ENCODE measurements at places on chromosomes 5 and 9.

GRCh38 chr5:61854531-61854930, 451.5 kb upstream of the KIF2A start:
- no peak for DNase-seq

DNA sequence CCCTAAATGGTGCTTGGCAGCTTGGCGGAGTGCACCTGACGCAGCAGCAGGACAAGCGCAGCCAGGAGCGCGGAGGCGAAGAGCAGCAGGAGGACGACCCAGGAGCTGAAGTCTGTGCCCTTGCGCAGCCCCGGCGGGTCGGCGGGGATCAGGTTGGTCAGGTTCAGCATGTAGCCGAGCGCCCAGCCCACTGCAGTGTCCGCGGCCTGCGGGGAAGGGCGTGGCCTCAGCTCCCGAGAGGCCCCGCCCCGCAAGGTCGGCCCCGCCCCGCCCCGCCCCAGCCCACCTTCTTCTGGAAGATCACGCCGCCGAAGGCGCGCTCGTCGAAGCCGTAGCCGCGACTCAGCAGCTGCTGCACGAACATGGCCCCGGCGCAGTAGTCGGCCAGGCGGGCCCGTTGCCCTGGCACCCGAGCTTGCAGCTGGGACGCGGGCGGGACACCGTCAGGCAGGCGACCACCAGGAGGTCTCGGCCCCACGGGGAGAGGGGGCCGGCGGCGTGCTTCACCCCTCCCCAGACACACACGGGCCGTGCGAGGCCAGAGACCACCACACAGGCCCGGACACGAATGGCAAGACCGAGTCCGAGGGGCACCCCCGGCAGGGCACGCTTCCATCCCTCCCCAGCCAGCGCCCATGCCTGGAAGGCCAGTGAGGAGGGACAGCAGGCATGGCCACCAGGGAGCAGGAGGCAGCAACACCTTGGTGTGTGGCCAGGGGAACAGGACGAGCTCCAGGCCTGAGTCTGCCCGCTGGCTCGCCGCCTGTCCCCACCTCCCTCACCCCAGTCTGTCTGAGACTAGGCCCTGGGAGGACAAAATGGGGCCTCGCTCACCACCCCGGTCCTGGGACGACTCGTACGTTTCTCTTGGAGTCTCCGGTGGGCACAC, 2.9 kb upstream of the NPDC1 start:
- DNase-seq: no peak

GRCh38 chr9:134163371-134164196, 780 bp downstream of the RNU6ATAC start:
- DNase-seq: peak; percentile 24

- no peak for DNase-seq
Measured at GRCh38 chr9:2228132-2228531, 213.0 kb downstream of the SMARCA2 start.

DNA sequence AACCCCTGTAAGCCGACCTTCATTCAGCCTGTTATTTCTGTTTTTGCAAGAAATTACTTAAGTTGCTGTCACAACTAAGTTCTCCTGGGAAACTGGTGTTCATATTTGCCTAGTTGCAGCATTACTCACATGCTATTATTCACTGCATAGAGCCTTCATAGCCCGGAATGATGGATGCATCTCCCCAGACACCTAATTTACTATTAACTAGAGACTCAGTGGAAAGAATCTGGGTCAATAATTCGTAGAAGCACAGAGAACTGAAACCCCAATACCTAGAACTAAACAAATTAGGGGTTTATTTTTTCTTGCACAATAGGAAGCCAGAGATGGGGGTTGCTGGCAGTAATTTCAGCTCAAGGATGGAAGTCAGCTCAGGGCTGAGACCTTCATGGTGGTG, 45.7 kb upstream of the FAM170A start:
- peak; percentile 64 for DNase-seq

- no peak for DNase-seq
Measured at GRCh38 chr5:55570570-55570969, 35.8 kb upstream of the PLPP1 start.

DNA sequence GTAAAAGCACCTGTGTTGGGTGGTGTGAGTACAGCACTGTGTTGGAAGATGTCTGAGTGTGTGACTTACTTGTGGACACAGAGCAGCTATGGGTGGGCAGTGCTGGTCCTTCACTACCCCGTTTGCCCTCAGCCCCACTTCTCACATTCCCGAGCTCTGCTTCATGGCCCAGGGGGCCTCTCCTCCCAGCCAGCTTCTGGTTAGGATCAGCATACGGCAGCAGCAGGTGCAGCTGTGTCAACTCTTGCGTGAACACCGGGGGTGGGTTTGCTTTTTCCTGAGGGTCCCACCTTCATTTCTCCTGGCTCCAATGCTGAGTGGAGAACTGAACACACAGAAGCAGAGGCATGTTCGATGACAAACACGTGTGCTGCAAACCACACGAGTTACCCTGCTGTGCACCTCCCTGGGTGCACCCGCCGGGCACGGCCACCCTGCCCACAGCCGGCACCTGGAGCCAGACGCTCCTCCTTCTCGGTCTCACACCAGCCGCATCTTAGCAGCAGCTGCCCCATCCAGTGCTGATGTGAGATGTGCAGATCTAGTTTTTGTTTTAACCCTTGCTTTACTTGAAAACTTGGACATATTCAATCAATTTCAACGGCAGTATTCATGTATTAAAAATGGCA, 14.9 kb upstream of the SLC6A3 start:
- no peak for DNase-seq

DNA sequence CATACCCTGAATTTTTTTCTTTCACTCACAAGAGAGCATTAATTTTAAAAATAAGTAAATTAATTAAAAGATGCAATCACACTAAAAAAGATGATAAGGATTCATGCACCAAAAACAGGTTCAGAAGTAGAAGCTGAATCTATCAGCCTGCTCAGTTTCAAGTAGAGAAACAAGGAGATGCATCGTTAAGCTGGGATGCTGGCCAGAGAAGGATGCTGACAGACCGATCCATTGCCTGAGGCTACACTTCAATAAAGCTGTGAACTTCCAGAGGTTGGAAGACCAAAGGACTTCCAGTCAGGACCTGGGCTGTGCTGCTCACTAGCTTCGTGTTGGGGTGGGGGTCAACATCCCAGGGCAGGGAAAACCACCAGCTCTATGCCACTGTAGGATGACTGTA, 457.7 kb downstream of the EFNA5 start:
- DNase-seq: no peak

DNA sequence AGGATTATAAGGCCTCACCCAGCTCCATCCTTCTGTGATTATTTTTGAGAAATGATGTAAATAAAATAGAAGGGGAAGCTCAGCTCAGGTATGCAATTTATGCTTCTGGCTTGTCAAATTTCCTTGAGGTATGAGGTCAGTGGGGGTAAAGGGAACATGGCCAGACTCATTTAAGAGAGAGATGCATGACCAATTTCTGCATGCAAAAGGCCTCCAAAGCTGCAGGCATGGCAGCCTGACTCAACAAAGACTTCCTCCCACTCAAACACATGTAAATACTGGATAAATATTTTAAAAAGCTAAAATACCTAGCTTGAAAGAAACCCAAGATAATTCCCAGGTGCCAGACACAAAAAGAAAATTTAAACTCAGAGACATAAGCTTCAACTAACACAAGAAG, 101.4 kb upstream of the SLC1A3 start:
- DNase-seq: no peak

- DNase-seq: no peak
Measured at GRCh38 chr5:100406640-100407039, 128.5 kb upstream of the FAM174A start.

DNA sequence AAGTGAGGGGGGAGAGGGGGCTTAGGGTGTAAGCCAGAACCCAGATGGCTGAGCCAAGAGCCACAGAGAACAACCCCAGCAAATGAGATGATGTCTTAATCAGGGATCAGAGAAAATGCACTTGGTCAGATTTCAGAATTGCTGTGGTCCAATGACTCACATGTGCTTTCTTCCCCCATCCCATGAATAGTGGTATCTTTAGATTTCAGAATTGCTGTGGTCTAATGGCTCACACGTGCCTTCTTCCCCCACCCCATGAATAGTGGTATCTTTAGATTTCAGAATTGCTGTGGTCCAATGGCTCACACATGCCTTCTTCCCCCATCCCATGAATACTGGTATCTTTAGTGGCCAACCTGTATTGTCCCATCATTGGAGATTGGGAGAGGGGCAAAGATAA, 59.9 kb downstream of the IRX2 start:
- no peak for DNase-seq

DNA sequence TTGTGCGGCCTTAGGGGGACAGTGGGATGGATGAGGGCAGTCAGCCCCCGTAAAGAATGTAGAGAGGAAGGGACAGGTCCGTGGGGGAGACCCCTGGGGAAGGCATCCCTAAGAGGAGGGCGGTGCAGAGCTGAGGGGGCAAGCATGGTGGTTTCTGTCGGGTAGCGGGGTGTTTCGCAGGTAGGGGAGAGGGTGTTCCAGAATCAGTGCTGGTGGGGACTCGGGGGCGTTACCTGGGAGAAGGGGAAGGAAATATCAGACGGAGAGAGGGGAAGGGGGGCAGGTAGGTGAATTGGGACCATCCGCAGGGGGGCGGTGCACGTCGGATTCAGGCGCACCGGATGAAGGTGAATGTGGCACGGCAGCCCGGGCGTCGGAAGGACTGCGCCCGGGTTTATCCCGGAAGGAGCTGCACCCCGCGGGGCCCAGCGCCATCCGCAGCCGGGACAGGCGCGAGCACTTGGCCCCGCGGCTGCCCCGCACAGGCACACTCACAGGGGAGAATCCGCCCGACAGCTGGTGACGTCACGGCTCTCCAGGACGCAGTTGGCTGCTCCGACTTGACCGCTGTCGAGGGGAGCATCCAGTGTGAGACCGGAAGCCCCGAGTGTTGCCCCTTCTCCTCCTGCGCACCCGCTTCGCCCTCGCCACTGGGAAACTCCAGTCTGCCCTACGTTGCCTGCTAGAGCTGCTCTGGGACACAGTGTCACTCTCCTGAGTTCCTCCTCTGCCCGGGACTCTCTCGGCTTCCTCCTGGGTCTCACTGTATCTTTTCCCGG, 1.3 kb downstream of the CD72 start:
- peak; percentile 17 for DNase-seq

DNA sequence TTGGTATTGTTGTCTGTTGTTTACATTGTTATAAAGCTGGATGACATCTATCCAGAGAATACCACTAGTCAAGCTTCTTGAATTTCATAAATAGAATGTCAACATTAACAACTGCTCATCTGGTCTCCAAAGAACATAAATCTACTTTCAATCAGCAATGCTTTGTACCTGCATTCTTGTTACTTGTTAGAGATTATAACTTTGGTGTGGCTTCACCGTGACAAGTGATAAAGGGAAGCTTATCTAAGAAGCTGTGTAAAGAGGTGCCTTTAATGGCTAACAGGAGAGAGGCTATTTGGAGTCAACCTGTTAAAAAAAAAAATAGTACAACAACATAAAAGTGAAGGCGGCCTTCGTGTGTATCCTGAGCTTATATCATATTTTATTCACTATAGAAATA, 41.8 kb downstream of the MUSK start:
- DNase-seq: no peak

DNA sequence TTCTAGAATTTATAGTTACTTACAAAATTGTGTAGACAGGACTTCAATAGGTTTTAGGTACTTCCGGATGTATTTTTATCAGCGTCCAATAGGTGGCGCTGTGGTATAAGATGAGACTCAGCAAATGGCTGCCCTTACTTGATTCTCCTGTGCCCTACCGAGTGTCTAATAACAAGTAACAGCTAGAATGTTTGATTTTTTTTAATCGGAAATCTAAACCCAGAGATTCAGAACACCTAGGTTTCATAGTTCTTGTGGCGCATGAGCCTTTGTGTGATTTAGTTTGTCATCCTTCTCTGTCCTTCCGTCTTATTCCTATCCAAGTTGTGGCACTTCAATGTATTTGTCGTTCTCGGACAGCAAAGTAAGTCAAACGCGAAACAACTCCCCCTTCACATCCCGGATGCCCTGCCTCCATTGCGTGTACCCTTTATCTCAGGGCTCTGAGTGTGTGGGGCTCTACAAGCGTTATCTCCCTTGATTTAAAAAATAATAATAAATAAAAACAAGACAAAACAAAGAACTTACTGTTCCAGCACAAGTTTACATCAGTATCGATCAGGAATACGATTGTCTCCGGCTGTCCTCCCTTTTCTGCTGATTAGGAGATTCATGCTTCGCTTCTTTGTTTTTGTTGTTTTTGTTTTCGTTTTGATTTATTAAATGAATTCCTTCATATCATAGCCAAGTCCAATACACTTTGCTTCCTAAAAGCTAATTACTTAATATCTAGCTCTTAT, 50.7 kb upstream of the SLC30A5 start:
- DNase-seq: peak; percentile 92

- no peak for DNase-seq
Measured at GRCh38 chr5:172082180-172082579, 75.7 kb upstream of the FBXW11 start.

DNA sequence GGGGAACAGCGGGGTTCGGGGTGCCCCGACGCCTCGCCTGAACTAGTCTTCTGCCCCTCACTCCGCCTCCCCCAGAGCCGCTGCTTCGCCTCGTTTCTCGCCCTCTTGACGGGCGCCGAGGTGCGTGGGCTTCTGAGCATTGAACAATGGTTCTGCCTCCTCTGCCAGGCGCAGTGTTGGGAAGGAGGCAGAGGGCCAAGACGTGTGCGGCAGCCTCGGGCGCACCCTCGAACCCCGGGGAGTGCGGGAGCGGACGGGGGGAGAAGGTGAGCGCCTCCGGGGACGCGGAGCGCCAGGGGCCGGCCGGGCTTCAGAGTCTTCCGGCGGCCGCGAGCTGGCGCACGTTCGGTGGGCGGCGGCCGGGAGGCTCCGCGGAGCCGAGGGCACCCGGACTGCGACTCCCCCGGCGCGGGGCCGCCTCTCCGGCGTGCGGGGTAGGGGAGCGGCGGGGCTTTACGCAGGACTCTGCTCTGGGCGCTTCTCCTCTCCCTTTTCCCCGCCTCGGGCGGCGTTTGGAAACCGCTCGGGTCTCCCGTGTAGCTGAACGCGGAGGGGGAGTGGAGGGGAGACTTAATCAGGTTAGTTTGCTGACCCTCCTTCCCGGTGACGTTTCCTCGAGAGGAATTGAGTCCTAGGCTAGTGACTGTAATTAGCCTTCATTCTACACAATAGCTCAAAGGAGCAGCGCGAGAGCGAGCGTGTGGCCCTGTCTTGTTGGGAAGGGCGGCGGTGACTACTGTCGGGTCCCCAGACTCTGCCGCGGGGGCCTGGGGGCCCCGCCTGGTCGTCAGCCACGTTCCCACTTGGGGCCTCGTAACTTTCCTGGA, 1.1 kb downstream of the VLDLR start:
- DNase-seq: no peak

GRCh38 chr5:13529300-13529699, 415.2 kb downstream of the DNAH5 start:
- no peak for DNase-seq

DNA sequence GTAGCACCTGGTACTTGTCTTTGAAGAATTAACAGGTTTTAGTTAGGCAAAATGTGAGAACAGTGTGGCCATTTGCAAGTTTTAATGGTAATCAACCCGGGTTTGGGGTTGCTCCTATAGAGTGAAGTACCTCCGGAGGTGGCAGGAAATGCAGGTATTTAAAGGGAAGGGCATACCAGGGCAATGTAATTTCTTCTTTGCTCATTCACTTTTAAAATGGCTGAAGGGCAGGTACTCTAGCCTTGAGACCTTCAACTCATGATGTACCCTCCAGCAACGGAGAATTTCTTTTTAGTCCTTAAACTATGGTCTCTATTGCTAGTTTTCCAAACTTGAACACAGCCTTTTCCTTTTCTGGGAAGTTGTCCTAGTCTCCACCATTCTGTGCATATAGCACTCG, 1.3 kb upstream of the HSPA4 start:
- DNase-seq: no peak
